ENCODE measurements at places on chromosomes 2 and 18.

DNA sequence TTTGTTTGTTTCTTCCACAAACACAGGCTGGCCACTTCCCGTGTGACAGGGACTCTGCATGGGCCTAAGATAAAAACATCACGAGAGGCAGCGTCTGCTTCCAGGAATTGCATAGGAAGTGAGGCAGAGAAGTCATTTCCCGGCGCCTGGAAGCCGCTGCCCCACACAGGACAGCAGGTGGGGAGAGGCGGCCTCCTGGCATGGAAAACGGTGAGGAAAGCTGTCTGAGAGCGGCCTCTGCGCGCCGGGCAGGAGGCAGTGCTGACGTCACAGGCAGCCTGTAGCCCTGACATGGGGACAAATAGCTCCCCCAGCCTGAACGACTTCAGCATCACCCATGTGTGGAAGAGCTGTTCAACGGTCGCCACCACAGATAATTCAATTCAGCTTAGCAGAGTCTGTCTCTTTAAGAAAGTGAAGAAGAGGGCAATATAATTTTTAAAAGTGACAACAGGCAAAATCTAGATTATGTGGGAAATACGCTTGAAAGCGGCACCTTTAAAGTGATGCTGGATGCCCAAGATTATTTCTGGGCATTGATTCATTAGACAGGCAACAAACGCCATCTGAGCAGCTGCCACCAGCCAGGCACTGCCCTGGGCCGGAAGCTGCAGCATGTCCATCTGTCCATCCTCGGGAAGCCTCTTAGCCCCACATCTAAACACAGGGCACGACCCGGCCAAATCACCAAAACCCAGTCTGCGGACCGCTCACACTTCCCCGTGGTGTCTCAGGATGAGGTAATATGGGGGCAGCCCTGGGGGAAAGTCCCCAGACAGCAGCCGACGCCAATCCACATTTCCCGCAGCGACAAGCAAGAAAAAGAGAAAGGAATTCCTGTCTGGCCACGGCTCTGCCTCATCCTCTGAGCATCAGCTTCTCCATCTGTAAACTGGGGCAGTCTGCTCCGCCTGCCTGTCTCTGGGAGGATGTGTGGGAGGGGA lies 138.9 kb downstream of the PXDN start:
- no peak for DNase-seq

GRCh38 chr2:51971136-51971535 lies 939.2 kb upstream of the NRXN1 start:
- DNase-seq: no peak

- no peak for DNase-seq
Measured at GRCh38 chr2:120775801-120776589, 40.3 kb downstream of the GLI2 start.

DNA sequence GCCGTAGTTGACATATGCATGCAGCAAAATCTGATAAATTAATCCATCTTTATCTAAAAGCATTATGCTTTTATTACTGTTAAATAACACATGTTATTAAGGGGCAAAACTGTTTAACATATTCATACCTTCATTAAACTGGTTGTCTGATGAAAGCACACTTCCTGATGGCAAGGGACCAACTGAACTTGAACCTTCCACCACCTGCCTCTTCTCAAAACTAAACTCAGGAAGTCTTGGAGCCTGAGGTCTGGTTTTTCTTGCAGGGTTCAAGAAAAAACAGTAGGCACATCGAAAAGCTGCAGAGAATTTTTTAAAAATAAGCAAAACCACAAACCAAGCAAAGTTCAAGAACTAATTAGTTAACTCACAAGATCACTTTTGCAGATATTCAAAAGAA lies 64.9 kb downstream of the LNPK start:
- no peak for DNase-seq

GRCh38 chr18:21593540-21594257 lies 6.8 kb downstream of the ESCO1 start:
- DNase-seq: no peak

DNA sequence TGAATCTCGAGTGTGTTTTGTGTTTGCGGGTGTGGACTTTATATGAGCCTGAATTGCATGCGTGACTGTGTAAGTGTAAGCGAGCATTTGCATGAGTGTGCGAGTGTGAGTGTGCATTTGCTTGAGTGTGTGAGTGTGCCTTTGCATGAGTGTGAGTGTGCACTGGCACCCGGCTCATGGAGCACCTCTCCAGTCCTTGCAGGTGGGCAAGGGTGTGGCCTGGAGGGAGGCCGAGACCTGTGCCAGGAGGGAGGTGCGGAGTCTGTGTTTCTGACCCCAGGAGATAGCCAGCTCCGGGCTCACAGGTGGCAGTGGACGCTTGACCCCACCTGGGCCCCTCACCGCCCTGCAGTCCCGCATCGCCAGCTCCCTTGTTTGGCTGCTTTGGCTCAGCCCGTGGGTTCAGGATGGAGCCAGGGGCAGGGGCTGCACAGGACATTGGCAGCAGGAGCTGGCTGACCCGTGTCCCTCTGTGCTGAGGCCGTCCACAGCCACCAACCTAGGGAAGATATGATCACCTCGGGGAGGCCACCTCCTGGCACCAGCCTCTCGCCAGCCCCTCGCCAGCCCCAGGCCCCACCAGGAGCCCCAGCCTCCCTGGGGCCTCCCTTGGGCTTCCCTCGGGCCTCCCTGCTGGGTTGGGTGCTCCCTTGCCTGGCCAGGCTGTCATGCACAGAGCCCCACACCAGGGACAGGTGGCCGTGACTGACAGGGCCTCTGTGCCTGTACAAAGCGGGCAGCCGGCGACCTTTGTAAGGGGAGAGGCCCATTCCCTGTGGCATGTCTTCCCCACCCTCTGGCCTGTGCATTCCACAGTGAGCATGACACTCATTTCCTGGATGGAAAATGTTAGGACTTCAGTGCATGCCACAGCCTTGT lies 81.6 kb downstream of the PTGR3 start:
- no peak for DNase-seq

DNA sequence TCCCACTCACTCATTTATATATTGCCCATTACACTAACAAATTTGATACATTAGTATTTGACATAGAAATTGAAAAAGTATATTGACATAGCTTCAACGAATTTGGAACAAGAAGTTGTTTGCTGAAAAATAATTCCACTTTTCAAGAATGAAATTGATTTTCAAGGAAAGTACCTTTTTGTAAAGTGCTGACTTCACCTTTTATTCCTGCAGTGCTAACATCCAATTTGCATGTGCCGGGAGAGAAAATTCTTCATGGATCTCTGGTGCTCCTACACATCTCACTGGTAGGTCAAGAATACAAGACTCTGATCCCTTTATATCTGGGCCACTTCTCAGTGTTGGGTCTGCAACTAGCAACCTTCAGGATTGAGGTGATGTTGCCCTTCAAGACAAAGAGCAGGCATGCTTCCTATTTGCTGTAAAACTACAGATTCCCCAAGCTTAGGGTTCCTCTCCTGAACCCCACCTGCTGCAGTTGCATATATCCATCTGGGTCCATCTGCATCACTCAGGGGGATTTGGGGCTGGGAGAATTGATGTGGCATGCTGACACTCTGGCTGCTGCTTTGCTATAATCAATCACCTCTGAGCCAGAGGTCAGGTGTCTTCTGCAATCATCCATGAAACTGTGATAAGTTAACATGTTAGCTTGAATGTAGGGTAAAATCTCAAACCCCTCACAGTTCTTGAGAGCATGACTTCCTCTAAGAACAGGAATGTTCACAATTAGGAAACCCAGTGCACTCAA lies 108.4 kb upstream of the TTN start:
- DNase-seq: no peak

DNA sequence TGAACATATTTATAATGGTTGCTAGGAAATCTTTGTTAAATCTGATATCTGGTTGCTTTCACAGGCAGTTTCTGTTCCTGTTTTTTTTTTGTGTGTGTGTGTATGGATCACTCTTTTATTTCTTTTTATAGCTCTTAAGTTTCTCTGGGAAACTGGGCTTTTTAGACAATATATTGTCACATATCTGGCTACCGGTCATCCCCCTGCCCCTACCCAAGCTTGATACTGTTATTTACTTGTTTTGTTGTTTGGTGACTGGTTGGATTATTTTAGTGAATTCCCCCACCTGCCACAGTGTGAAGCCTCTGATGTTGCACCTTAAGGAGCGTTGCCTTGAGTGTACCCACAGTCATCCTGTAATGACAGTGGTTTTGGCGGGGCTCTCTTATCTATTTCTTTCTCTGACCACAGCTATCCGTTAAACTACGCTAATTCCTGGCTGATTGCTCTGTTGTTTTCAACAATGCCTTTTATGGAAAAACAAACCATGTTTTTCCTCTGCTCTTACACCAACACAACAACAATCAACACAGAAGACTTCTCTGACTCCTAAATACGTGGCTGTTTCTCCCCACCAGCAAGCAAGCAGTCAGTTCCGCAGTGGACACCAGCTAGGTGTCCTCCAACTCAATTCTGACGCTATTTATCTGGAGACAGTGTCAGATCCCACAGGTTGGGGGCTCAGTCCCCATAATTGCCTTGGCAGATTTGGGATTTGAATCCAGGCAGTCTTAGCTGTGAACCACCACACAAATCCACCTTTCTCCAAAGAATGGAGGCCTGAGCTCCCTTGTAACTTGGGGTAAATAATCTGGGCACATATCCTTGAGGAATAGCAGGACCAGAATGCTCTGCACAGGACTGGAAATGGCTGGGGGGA lies 10.9 kb downstream of the GNLY start:
- DNase-seq: peak; percentile 56

DNA sequence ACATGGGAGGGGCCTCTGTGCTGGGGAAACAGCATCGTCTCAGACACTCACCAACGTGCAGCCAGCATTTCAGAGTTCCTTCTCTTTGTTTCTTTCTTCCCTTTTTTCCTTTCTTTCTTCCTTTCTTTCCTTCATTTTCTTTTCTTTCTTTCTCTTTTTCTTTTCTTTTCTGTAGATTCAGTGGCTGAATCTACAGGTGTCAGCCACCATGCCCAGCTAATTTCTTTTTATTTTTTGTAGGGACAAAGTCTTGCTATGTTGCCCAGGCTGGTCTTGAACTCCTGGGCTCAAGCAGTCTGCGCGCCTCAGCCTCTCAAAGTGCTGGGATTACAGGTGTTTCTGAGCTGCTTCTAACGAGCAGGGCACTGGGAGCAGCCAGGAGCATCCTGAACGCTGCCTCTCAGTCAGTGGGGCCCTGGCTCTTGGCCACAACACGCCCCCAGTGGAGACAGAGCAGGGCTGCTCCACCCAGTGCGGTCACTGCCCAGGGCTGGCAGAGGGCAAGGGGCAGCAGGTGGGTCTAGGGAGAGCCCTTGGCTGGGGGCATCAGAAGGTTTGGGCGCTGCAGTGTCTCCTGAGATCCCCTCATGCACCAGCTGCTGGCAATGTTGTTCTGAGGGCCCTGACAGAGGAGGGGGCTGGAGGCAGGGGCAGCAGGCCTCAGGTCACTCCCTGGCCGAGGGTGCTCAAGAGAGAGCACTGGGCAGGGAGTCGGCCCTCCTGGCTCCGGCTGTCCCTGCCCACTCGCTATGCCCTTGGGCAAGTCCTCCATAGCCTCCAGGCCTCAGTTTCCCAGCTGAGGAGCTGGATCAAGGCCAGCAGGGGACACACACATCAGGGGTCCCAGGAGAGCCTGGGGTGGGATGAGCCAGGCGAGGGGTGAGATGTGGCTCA lies 4.7 kb upstream of the KLHL30 start:
- no peak for DNase-seq

- no peak for DNase-seq
Measured at GRCh38 chr2:33652830-33653229, 53.7 kb upstream of the FAM98A start.

DNA sequence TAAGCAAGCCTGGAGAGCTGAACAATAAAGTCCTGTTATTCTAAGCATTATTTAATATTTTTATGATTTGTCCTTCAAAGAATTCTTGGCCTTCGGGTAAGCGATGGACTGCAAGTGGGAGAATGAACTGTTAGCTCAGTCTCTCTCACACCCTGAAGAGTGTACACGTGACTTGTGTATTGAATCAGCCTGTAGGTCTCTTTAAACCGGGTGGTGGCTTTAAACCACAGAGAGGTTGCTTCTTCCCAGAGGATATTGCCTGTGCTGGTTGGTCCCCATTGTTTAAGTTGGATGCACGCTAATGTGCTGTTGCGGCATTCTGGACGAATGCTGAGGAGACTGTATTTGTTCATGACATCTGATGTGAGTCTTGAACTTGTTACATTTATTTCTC lies 183.3 kb downstream of the LTBP1 start:
- no peak for DNase-seq

DNA sequence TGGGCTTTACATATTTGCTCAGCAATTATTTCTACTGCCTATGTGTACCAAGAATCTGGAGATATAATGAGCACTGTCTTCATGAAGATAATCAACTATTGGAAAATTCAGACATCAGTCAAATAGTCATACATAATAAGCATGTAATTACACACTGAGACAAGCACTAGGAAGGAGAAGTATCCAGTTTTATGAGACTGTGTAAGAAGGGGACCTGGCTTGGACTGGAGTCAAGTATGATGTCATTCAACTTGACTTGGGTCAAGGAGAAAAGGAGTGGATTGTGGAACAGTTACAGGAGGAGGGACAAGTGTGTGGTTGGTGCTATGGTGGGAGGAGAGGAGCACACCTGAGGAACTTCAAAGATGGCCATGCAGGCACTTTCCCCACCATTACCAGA lies 419.8 kb upstream of the TRIB2 start:
- DNase-seq: no peak

DNA sequence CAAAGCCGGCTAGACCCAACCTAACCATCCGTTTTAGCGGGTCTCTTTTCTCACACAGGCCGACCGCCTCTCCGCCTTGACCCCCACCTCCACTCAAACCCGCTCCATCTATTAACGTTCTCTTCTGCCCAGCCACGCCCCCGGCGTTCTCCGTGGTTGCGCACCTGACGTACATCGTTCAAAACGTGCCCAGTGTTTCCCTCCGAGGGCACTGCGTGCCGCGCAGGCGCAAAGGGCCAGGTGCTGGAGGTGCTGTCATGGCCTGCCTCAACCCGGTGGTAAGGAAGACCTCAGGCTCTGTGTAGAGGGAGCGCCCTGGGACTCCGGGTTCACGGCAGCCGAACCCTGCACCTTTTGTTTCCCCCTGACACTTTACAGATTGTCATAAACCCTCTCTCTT lies at the start of gene GTF2A1L:
Gene GTF2A1L, plus strand, starts transcription at position 239 of the 400 bp plus-strand sequence. Its CDS starts 19 bp downstream, at position 258.
- DNase-seq: no peak

DNA sequence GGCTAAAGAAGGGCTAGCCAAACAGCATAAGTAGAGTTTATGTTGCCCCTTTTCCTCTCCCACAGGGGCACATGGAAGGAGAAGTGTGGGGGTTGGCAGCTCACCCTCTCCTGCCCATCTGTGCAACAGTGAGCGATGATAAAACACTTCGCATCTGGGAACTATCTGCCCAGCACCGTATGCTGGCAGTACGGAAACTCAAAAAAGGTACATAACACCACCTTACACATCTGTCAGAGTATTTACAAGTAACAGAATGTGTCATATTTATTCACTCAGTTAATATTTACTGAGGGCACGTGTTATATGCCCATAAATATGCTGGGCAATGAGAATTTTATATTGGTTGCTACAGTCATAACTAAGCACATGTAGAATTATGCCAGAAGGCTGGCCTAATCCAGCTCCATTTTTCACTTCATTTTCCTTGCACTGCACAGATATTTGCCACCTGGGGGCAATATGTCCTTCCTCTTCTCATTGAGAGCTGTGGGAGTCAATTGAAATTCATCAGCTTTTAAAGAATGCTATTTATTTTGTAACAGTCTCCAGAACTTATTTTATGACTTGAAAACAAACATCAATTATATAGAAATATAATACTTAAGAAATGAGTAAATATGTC lies 150.6 kb downstream of the RTN4 start:
- no peak for DNase-seq

All from effector memory CD8-positive, alpha-beta T cell (primary cell).